Central memory CD8-positive, alpha-beta T cell (primary cell): ENCODE measurements at places on chromosomes 13 and 19.

DNA sequence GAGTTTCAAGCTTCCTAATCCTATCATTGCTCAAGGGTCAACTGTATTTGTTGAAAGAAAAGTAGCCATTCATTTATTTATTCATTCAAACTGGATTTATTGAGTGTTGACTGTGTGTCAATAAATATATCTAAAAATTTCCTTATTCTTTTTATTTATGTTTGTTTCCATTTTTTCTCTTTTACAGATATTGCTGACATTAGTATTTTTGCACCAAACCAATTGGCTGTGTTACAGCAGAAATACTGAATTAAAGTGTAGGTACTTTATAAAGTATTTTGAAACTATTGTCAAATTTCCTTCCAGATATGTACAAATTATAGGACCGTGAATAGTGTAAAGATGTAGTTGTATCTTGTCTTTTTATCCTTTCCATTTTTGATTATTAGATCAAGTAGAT lies 692.0 kb upstream of the SLC10A2 start:
- no peak for DNase-seq

DNA sequence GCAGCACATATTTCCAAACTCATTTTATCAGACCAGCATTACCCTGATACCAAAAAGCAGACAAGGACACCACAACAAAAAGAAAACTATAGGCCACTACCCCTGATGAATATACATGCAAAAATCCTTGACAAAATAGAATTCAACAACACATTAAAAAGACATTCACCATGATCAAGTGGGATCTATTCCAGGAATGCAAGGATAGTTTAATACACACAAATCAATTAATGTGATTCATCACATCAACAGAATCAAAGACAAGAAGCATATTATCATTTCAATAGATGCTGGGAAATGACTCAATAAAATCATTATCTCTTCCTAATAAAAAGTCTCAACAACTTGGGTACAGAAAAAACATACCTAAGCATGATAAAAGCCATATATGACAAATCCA lies 11.2 kb downstream of the ZNF347 start:
- DNase-seq = no peak

DNA sequence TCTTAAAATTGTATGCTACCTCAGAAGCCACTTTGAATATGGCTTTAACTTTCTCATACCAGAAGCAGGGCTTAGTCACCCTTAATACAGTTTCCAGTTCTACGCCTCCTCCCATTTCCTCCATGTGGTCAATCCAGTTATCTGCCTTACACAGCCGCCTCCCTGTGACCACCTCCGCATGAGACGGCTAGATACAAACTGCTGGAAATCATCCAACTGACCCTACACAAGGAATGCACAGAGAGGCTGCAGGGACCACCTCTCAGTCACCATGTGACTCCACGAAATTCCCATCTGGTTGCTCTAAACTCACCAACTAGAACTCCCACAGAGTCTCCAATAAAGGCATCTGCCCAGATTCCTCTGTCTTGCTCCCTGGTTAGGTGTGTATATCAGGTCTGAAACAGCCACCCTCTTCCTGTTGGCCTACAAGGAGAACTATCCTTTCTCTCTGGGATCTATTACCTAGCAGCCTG lies 6.8 kb downstream of the ZNF564 start:
- DNase-seq = no peak

DNA sequence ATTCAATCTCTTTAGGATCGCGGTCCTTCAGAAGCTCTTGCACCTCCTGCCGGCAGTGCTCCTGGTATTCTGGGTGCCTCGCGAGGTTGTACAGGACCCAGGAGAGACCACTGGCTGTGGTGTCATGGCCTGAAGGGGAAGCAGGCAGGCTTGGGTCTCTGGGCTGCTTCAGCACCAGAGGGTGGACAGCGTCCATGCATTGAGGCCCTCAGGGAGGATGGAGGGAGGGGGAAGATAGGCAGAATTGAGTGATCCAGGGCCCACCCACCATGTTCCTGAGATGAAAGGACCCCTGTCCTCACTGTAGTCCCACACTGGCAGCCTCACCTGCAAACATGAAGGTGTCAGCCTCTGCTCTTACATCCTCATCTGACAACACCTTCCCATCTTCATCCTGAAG lies 17.9 kb upstream of the OR10H5 start:
- DNase-seq = no peak

- DNase-seq = no peak
These were observed 10.3 kb upstream of the PAK4 start for GRCh38 chr19:39115105-39115847.

GRCh38 chr13:39106216-39107005 lies 68.2 kb downstream of the NHLRC3 start:
- DNase-seq = no peak

DNA sequence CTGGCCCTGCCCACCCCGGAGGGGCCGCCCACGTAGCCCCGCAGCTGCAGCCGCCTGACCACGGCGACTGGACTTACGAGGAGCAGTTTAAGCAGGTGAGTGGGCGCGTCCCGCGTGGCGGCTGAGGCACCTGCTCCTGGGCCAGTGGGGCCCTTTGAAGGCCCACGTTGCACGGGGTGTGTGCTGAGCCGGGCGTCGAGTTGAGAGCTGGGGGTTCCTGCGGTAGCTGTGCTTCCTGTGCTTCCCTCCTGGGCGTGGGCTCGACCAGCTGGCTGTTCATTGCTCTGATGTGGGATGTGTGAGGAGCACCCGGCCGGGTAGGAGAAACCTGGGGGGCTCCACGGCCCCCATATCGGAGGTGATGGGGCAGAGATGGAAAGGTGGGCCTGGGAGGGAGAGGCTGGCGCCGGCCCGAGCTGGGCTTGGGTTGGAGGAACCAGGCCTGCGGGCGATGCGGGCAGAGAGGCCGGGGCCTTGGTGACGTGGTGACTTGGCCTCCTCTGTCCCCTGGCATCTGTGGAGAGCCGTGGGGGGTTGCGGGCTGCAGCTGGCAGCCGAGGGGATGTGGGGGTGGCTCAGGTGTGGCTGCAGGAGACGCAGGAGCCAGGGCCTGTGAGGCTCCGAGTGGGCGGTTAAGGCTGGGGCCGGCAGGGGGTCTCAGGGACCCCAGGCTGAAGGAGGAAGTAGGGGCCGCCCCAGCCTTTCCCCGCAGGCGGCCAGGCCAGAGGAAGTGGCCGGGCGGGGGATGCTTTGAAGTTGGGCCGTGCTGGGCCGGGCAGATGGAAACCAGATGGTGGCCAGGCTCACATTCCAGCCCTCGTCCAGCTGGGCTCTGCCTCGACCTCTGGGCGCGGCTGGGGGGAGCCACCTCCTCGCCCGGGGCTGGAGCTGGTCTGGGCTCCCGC lies 7.1 kb downstream of the ARID3A start:
- no peak for DNase-seq

GRCh38 chr13:85995788-85996418 lies 196.7 kb upstream of the SLITRK6 start:
- no peak for DNase-seq

DNA sequence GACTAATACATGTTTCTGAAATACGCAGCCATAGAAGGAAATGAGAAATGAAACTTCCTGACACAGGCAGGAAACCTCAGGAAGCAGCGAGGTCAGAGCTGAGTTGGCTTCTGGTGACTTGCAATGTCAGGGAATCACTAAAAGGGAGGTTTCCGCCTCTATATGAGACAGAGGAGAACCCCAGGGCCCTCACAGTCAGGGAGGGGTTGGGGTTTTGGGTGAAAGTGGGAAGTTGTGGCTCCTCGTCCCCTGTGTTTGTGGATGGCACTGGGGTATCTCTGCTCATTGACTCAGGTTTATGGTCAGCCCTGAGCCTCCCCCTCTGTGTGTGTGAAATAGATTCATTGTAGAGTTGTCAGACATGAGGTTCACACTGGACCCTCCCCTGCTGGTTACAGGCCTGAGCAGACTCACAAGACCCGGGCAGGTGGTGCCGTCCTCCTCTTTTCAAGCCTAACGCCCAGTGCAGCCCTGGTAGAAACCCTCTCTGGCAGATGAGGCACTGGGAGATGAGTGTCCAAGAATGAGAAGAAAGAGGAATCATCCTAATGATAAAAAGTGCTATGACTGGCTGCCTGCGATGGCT lies 5.5 kb upstream of the LILRA6 start:
- no peak for DNase-seq
